ENCODE measurements at places on chromosomes 12 and 14.

- no peak for DNase-seq
Observed at GRCh38 chr12:57170408-57170807, 23.0 kb upstream of the LRP1-AS start.

DNA sequence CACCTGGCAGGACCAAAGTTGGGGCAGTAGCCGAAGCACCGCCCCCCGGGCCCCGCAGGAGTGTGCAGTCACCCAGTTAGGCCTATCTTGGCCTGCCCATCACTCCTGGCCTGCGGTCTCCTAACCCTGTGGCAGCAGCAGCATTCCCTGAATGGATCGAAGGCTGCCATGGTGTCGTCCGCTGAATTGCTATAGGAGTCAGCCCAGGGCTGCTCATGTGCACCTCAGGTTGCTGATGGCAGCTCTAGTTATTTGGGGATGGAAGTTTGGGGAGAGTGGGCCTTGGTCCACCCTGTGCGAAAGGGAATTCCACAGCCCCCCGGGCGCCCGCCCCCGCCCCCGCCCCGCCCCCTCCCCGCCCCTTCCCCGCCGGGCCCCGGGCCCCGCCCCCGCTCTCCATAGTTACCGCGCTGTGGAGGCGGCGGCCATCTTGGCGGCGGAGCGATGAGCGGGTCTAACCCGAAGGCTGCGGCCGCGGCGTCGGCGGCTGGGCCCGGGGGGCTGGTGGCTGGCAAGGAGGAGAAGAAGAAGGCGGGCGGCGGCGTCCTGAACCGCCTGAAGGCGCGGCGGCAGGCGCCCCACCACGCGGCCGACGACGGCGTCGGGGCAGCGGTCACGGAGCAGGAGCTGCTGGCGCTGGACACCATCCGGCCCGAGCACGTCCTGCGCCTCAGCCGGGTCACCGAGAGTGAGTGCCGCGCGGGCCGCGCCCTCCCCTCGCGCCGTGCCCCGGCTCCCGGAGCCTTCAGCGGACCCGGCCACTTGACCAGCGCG, at the start of gene UNC119B:
UNC119B (plus strand) TSS at position 428 of the 774 bp plus-strand sequence; CDS start at position 445, 17 bp downstream.
- DNase-seq, result no peak

DNA sequence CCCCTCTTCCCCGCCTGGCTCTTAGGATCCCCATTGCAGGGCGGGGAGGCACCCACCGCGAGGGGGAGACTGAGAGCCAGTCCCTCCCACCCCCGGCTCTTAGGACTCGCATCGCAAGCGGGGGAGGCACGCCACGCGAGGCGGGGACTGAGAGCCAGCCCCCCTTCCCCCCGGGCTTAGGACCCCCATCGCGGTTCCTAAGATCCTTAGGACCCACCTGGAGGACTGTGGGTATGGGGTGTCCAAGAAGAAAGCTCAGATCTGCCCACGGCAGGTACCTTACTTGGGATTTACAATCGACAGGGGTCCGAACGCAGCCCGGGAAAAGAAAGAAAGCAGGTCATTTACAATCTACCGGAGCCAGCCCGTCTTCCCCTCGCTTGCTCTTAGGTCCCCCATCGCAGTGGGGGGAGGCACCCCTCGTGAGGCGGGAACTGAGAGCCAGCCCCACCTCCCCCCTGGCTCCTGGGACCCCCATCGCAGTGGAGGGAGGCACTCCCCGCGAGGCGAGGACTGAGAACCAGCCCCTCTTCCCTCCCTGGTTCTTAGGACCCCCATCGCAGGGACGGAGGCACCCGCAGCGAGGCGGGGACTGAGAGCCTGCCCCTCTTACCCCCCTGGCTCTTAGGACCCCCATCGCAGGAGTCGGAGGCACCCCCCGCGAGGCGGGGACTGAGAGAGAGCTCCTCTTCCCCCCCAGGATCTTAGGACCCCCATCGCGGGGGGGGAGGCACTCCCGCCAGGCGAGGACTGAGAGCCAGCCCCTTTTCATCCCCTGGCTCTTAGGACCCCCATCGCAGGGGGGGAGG, 43.7 kb downstream of the DDX11 start:
- DNase-seq, result peak; percentile 55

- DNase-seq, result no peak
Observed at GRCh38 chr14:104659764-104660523, 29.5 kb upstream of the INF2 start.

GRCh38 chr12:51403159-51403558, 12.0 kb upstream of the GALNT6 start:
- no peak for DNase-seq

DNA sequence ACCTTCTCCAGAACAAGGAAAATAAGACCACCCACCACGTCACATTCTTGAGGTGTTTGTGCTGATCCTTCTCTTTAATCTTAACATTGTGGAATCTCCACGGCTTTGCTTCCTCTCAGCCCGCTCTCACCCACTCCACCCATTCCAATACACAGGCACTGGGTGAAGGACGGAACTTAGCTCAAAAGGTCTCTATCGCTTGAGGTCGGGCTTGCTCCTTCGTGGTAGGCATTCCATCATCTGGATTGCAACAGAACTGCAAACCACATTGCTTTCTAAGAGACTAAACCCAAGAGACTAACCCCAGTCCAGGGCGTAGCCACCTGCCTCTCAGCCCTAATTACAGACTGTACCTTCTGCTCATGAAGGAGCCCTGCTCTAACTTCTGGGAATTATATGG, 24.0 kb upstream of the MDM2 start:
- DNase-seq, result no peak

DNA sequence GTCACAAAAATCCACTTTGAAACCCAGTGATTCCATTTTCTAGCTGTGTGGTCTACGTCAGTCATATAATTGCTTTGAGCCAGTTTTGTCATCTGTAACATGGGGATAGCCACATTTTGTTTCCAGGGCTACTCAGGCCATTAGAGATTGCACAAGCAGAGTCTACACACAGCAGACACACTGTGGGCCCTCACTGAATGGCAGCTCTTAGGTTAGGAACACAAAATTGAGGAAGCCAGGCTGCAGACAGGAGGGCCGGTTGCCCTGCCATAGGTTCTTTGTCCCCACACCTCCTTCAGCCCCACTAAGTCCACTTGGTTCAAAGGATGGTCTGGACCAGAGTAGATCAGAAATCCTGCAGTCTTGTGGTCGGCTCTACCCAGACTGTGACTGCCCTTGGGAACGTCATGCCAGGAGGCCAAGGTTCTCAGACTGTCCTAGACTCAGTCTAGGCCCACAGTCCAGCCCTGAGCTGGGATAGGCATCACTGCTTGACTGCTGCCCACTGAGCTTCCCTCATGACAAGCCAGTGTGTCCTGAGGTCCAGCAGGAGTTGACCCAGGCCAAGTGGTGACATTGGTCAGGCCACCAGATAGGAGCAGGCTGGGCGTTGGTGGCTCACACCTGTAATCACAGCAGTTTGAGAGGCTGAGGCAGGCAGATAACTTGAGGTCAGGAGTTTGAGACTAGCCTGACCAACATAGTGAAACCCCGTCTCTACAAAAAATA, 3.8 kb upstream of the MYH7 start:
- no peak for DNase-seq

DNA sequence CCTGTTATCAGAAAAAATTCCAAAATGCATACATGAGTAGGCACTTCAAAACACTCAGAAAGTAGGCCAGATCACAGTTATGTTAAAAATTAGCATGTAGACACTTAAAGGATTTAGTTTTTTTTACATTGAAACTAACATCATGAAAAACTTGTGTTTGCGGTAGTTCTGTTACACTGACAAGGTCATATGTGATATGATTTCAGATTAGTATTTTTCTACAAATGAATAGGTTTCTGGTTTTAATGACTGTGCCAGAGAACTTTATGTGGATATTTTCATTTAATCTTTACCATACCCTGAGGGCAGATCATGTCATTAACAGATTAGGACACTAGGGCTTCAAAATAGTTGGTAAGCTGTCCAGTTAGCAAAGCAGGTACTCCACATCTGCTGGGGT, 20.7 kb downstream of the YARS2 start:
- no peak for DNase-seq
